Posterior vena cava (tissue), 2 donors: ENCODE measurements at places on chromosomes 13 and 19. TPM values are rescaled to one million over a fixed set of nuclear protein-coding genes. Genes with fewer than 3 reads are reported as not detected.

GRCh38 chr13:22091971-22092300, 421.1 kb downstream of the FGF9 start:
- DNase-seq, result no peak

DNA sequence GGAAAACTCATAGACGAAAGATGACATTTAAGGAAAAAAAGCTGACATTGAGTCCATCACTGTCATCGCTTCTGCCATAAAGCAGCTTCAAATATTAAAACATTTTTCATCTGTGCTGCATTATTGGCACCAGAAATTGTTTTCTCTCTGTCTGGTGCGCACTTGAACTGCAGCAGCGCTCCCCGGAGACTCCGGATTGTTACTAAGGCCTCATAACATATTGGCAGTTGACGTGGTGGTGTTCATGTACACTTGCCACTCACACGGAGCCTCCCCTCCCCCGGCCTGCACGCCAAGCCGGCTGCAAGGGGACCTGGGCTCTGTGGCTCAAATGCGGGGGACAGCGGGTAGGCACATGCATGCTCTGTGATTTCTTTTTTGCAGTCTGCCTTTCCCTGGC, 203.2 kb downstream of the TSHZ3 start:
- DNase-seq, result no peak

DNA sequence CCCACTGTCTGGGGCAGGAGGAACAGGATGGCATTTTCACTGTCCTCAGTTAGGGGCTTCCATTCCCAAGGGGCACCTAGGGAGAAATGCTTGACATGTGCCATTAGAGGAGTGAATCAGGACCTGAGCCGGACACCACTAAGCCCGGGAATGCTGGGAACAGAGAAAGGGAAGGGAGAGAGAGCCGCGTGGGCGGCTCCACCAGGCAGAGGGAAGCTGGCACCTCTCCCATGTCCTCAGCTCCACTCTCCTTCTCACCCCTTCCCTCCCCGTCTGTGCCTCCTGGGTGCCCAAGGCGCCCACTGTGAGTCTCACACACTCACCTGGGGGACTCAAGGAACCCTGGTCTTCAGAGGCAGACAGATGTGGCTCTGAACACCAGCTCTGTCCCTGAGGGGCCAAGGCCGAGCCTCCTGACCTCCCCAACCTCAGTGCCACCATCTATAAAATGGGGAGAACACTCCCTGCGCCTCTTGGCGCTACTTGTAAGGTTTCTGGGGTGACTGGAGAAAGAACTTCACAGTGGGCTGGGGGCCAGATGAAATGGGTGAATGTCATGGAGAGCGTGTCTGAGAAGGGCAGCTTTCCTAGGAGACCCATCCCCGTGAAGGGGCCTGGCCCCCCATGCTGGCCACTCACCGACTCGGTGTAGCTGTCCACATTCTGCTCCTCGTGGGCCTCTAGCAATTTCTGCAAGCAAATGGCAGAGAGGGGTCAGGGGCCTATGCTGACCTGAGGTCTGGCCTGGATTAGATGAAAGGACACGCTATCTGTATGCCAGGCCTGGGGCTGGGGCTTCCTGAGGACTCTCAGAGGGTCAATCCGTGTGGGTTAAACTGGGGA, 5.3 kb upstream of the KPTN start:
- peak; percentile 70 for DNase-seq

DNA sequence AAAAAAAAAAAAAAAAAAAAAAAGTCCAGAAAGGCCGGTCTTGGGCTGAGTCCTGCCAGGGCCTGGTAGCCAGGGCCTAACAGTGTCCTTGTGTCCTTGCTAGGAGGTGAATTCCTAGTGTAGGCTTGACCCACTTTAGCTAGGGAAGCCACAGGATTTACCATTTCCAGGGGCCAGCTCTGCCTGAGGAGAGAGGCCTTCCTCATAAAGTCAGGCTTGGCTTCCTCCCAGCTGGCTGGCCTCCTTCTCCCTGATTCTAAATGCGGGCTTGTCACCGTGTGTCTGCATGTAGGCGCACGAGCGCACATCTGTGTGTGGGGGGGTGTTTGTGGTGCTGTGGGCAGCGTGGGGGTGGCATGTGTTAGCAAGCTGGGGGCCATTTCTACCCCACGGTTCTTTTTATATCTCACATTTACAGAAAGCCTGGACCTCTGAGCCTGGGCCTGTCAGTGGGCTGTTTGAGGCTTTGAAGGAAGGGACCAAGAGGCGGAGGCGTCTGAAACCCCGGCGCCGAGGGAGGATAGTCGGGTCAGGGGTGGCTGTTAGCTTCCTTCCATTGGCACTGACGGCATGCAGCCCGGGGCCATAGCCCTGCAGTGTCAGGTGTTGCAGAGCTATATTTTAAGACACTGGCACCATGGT, 31.7 kb downstream of the IER2 start:
- peak; percentile 88 for DNase-seq

- DNase-seq, result no peak
Observed at GRCh38 chr19:31448221-31448657, 99.0 kb upstream of the TSHZ3 start.

GRCh38 chr13:44932850-44933251, 56.4 kb downstream of the NUFIP1 start:
- no peak for DNase-seq

DNA sequence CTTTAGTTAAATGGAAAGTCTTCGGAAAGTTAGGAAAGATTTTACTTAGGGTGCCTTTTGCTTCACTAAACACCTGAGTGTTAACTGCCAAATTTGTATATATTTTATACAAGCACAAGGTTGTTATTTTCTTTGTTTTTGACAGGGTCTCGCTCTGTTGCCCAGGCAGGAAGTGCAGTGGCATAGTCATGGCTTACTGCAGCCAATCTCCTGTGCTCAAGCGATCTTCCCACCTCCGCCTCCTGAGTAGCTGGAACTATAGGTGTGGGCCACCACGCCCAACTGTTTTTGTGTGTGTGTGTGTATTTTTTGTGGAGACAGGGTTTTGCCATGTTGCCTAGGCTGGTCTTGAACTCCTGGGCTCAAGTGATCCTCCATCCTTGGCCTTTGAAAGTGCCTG, 16.2 kb downstream of the KCTD4 start:
- DNase-seq, result no peak

DNA sequence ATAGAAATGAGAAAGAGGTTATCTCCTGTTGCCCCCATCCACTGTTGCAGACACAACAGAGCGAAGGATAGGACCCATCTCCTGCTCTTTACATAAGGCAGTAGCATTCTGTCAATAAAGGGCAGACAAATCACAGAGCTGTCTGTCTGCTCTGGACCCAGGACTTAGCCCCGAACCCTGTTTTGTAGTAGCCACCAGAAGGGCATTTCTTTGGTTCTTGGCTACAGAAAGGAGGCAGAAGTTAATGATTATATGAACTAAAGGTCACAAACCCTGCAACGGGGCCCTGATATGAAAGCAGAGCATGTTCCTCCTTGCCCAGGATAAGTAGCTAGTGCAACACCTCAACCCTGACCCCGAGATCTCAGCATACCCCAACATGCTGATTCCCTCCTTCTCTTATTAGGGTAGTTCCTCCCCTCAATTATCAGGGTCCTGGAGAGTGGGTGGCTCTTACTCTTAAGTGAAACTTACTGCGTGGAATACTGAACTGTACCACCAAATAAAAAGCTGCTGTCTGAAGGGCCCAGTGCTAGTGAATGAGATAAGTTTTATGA, 680.4 kb upstream of the SPRY2 start:
- no peak for DNase-seq

- DNase-seq, result no peak
Observed at GRCh38 chr19:19123386-19123785, 14.9 kb downstream of the TMEM161A start.

GRCh38 chr19:4362831-4363545, 19.6 kb downstream of the MPND start:
- no peak for DNase-seq

DNA sequence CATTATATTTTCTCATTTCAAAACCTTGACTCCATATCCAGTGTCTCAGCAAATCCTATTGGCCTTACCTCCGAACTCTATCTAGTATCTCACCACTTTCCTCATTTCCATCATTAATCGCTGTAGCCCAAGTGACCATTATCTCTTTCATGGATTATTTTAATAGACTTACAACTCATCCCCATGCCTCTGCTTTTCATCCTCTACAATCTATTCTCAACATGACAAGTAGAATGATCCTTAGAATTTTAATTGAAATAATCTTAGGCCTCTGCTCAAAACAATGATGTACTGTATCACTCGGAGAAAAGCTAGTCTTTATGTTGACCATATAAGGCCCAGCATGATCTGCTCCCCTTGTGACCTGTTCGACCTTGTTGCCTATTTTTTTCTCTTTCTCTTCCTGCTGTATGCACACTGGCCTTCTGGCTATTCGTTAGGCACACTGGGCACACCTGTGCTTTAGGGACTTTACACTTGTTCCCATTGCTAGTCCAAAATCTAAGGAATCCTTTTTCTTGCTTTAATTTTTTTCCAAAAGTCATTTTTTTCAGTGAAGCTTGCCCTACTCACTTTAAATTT, 21.4 kb downstream of the DNAJC15 start:
- DNase-seq, result no peak

- DNase-seq, result no peak
Observed at GRCh38 chr13:29802621-29803020, 47.8 kb downstream of the UBL3 start.

DNA sequence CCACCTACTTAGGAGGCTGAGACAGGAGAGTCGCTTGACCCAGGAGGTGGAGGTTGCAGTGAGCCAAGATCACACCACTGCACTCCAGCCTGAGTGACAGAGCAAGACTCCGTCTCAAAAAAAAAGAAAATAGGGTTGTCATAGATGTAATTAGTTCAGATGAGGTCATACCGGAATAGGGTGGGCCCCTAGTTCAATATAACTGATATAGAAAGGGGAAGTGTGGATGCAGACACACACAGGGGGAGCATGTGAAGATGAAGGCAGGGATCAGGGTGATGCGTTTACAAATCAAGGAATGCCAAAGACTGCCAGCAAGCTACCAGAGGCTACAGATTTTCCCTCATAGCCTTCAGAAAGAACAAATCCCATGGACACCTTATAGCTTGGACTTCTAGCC, 24.3 kb upstream of the EEF1AKMT1 start:
- DNase-seq, result no peak

- DNase-seq, result no peak
Observed at GRCh38 chr19:33047422-33047821, 17.3 kb downstream of the RHPN2 start.

DNA sequence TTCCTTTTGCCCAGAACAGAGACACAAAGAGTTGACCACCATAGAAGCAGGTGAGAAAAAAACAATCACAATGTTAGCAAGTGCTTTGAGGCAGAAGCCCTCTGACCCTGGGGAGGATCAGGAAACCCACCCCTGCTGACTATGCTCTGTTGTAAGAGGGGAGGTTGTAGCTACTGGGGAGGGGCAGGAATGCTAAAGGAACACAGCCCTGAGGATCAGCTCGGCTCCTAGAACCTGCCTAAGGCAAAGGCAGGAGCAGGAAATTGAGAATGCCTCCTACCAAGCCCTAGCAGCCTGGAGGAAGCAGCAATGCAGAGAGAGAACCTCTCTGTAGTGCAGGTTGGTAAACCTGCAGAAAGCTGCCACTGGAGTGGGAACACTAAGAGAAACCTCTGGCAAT, 624.0 kb upstream of the KLF12 start:
- DNase-seq, result no peak

DNA sequence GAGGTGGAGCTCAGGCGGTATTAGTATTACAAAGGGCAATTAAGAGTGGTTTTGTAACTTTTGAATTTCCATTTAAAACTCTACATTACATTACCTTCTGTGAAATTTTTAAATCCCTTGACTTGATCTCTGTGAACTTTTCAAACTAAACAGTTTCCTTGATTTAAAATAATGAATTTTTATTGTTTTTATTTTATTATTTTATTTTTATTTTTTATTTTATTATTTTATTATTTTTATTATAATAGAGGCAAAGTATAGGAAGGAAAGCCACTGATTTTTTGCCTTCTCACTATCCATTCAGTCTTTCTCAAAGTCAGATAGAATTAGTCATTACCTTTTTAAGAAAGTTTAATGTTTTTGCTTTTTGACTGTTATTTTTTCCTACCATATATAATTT, 1248.1 kb upstream of the SLC10A2 start:
- DNase-seq, result no peak

DNA sequence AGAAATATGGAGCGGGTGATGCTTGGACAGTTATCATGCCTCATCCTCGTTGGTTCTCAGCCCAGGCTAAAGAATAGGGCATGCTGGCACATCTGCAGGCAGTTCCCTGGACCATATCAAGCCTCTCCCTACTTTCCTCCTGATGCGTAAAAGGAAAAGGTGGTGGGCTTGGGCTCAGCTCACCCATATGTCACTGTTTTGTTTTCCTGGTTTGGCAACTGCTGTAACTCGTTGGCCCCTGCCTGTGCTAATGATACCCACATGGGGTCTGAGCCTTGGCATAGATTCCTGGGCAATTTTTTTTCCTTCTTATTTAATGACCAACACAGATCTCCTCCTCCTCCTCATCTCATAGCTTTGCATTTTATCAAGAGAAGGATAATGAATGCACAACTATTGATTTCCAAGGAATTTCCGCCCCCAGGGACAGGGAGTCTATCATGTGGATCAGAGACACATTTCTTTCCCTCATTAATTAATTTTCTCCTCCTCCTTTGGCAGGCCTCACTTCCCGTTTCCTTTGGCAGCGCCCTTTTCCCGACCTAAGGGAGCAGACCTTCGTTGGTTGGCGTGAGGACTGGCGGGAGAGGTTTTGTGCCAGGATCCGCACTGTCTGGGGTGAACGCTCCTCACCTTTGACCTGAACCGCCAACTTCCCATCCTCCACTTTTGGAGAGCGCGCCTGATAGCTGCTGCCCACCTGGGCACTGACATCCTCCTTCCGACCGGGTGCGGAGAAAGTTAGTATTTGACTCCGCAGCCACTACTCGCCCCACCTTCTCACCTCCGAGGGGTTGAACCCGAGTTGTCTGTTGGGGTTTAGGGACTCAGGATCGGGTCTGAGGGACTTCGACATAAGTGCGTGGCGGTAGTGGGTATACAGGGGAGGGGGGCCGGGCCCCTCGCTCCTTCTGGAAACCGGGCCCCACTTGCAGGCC, 3.4 kb upstream of the POU4F1 start:
- DNase-seq, result no peak

- peak; percentile 73 for DNase-seq
Observed at GRCh38 chr13:110524541-110525257, 36.8 kb downstream of the RAB20 start.

- no peak for DNase-seq
Observed at GRCh38 chr13:112818698-112819045, 128.8 kb downstream of the ATP11A start.

DNA sequence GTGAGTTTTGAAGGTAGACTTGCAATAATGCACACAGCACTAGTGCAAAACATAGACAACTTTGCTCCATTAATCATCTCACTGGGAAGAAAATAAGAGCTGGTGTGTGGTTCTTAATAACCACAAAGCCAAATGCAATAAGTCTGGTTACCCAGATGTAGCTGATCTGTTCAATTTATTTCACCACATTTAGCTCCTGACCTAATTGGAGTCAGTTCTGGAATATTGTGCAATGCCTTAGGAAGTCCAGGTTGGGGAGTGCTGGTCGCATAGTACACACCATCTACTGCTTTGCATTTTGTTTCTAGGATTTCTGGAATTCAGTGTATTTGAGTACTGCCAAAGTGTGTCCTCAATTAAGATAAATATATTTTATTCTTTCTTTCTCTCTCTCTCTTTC, 483.3 kb upstream of the SPRY2 start:
- DNase-seq, result no peak

The LILRB2 gene
- 12.9 TPM for total RNA-seq

The ZNF562 gene
- total RNA-seq, result 33.2 TPM

The LILRB3 gene
- 14.6 TPM for total RNA-seq

The ZNF98 gene
- 1.9 TPM for total RNA-seq

The URAD gene
- not detected for total RNA-seq

The HIPK4 gene
- total RNA-seq, result not detected
